ENCODE measurements at places on chromosomes 4 and X.

DNA sequence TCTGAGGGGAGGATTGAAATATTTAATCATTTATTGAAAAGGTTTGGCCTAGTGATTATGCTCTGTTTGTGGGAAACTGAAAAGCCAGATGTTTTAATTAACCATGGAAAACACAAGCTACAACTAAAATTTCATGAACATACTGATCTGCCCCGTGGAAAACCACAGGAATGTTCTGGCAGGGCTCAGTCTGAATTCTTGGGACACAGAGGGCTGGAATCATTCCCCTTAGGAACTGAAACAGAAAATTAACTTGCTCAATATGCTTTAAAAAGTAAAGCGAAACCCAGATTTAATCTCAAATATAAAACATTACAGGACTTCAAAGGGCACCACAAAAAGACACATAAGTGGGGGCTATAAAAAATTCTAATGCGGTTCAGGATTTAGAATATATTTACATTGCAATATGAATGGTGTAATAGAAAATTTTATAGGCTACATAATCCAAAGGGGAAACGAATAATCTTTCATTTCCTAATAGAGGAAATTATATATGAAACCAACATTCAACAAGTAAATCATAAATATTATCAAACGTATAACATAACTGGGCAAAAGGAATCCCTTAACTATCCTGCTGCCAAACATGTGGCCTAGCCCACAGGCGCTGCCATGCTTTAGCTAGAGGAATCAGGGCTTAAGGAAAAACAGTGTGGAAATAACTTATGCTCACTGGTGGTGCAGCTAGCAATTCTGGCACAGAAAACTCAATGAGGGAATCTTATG is 70.9 kb downstream of the APBB2 start:
- no peak for DNase-seq

GRCh38 chrX:155334486-155335336 is at the start of gene CLIC2:
CLIC2 (minus strand) TSS chrX:155334614; CDS start chrX:155334427, 187 bp downstream.
- no peak for DNase-seq

DNA sequence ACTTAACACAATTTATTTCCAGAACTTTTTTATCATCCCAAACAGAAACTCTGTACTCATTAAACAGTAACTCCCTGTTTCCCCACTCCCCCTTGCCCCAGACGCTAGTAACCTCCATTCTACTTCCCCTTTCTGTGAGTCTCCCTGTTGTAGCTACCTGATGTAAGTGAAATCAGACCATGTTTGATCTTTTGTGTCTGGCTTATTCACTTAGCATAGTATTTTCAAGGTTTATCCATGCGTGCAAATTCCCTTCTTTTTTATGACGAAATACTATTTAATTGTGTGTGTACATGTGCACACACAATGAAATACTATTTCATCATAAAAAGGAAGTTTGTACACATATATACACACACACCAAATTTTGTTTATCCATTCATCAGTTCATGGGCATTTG is 5.2 kb downstream of the PKD2 start:
- DNase-seq = no peak

DNA sequence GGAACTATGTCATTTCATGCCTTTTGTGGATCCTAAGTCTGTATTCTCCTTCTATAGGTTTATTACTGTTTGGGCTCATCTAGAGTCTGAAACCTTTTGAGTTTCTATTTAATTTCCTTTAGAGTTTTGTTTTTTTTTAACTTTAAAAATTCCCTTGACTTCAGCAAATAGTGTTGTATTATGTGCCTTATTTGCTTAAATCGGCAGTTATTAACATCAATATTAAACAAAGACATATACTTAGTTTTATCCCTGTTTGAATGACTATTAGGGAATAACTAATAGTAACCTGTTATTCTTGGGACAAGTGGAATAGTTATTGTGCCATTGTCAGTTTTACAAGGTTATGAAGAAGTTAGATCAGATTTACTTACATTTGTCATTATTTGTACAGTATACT is 112.8 kb upstream of the NUDT6 start:
- no peak for DNase-seq

DNA sequence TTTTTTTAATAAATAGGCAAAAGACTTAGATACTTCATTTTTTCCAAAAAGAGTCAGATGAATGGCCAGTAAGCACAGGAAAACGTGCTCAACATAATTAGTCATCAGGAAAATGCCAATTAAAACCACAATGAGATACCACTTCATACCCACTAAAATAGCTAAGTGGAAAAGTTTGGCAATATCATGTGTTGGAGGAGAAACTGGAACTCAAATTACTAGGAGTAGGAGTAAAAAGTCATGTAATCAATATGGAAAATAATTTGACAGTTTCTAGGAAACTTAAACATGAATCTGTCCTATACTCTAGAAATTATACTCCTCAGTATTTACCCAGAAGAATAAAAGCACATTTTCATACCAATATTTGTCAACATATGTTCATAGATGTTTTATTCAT is 449.8 kb downstream of the INPP4B start:
- DNase-seq = no peak

DNA sequence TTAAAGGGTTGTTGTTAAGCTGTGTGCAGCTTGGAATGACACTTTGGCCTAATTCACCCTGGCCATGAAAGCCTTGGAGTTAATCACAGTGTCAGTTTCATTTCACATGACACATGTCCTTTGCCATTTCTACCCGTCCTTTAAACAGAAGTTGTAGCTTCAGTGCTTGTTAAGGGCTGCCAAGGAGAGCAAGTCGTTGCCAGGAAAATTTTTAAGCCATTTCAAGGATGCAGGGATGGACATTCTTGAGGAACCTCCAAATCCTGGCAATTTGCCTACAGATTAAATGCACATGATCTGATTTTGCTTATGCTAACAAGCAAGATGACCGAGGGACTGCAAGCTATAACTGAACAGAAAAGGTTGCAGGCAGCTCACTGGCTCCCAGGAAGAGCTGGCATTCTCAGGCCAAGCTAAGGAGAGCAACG is 40.5 kb downstream of the SETD7 start:
- DNase-seq = no peak

- DNase-seq = no peak
Measured at GRCh38 chr4:127870688-127871087, 10.0 kb upstream of the PLK4 start.

DNA sequence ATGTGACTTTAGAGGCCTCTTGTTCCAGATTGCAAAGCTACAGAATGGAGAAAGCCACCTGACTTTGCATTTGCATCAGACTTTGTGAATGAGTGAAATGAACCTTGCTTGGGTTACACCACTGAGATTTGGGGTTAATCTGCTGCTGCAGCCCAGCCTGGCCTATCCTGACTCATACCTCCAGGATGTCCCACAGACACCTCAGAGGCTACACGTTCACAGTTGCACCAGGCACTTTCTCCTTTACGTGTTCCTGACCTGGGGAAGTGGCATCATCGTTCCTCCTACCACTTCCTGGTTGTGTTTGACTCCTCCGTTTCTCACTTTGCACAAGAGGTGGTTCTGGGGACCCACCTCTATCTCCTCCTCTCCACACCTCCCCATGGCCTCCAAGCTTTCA is 9.2 kb upstream of the SORCS2 start:
- no peak for DNase-seq

- DNase-seq = no peak
Measured at GRCh38 chr4:108043526-108043925, 53.8 kb downstream of the HADH start.

- no peak for DNase-seq
Measured at GRCh38 chr4:186831574-186831973, 107.9 kb upstream of the FAT1 start.

DNA sequence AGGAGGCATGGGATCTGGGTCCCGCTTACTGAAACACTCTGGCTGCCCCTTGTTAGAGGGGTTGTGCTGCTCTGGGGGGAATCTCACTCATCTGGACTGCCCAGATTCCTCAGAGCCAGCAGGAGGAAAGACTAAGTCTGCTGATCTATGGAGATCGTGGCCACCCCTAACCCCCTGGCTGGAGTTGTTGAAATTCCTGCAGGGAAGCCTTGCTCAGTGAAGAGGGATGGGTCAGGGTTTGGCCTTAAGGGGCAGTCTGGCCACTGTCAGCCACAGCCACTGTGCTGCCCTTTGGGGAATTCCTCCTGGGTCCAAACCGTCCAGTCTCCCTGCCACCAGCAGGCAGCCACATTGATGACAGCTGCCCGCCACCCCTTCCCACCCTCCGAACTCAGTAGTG is 362.0 kb upstream of the AMOT start:
- no peak for DNase-seq

GRCh38 chr4:98996056-98996764 is 689 bp downstream of the METAP1 start:
- DNase-seq = no peak

DNA sequence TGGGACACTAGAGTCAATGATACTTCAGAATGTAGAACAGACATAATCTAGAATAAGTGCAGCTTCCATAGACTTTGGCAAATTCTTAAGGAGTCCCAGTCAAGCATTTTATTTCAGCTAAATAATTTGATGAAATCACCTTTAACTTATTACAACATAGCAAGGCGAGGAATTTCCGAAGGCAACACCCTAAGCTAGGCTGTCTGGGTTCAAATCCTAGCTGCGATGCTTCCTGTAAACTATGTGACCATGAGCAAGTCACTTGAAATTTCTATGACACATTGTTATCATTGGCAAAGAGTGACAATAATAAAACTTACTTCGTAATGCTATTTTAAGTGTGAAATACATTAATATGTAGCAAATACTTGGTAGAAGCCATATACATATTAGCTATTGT is 679.1 kb downstream of the DMD start:
- DNase-seq = no peak

DNA sequence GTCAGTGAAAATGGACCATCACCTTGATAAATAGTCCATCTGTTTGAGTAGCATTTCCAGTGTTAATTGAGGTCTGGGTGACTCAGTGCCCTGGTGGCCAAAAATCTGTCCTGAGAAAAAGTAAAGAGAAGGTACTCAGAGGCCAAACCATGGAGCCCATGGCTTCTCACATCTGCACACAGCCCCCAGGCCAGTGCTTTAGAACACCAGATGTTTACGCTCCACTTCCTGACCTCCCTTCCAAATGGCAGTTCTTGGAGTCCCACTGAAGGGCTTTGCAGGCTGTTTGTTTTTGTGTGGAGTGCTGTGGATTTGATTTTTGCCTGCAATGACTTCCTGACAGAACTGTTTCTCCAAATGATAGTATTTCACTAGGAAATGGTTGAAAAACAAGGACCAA is 60.2 kb upstream of the GPC4 start:
- DNase-seq = no peak

- DNase-seq = no peak
Measured at GRCh38 chr4:90240333-90240732, 113.1 kb downstream of the CCSER1 start.

DNA sequence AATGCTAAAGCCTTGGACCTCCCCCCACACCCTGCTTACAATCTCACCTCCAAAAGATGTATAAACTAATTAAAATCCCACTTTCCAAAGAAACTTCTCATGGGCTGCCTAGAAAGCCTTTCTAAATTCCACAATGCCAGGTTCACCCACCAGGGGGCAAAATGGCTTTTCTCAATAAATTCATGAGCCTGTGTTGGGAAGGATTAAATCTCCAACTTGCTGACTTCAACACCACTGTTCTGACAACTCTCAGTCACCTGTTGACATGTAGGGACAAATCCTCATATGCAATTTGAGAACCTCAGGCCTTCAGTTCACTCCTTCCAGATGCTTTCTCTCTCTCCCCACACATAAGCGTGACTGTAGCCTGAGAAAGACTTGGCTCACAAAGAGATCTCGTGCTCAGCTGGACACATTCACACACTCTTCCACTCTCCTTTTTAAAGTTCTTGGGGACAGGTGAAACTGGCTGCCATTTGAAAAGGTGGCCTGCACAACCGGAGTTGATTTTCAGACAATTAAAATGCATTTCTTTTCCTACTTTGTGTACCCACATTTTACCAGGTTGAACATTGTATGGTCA is 88.6 kb upstream of the PRPS2 start:
- no peak for DNase-seq

GRCh38 chr4:146590801-146591200 is 47.9 kb upstream of the POU4F2 start:
- DNase-seq = no peak

- DNase-seq = no peak
Measured at GRCh38 chrX:68867458-68868112, 38.8 kb downstream of the EFNB1 start.

DNA sequence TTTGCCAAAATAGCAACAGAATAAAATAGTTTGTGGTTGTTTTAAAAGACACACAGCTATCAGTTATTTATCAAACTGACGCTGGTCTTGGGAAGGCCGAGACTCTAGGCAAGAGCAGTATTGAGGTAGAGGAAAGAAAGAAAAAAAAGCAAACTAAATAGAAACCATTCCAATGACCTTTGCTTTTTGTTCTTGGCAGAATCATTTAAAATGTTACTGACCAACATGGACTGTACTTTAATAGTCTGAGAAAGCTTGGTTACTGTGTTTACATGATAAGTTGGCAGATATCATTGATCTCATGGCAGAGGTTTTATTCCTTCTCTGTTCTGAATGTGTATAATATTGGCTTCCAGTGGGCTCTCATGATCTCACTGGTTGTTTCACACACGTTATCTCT is 11.9 kb downstream of the CWH43 start:
- DNase-seq = no peak

DNA sequence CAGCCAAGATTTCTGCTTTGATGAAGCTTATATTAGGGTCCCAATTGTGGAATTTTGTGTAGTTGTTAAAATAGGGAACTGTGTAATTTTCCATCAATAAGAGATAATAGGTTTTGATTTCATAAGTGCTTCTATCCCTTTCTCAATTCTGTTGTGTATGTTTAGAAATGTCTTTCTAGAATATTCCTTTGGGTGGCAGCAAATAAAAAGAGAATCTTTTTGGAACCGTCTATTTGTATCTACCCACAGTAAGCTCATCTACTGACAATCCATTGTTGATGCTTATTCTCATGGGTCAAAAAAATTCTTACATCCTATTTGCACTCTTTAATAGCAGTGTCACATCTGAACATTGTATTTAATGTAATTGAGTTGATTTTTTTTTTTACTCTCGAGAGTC is 61.7 kb downstream of the TMA16 start:
- no peak for DNase-seq

GRCh38 chr4:148214529-148215166 is 227.6 kb downstream of the NR3C2 start:
- no peak for DNase-seq

GRCh38 chr4:182716192-182716591 is 201.0 kb downstream of the DCTD start:
- no peak for DNase-seq

DNA sequence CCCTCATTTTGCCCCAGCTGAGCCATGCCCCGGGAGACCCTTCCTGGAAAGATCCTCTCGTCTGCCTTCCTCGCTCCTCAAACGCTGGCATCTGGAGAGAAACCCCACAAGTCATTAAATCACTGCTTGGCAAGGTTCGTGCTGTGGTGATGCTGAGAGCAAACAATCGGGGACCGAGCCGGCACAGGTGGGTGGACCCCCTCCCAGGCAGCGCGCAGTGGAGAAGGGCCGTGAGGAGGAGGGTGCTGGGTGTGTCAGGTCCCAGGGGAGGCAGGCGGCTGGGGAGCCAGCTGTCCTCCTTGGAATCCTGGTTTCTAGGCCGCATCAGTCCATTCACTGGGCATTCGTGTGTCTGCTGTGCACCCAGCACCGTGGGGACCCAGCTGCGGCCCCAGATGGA is 64.9 kb upstream of the PSAPL1 start:
- DNase-seq = no peak

GRCh38 chr4:81605271-81605670 is 133.6 kb upstream of the RASGEF1B start:
- DNase-seq = no peak

- no peak for DNase-seq
Measured at GRCh38 chr4:120536884-120537283, 385.6 kb downstream of the PRDM5 start.

- DNase-seq = no peak
Measured at GRCh38 chr4:8451440-8452182, 11.0 kb downstream of the TRMT44 start.

- no peak for DNase-seq
Measured at GRCh38 chr4:73998040-73999011, at the start of gene CXCL5. CXCL5 (minus strand) TSS chr4:73998677; CDS start chr4:73998581, 96 bp downstream.

Data from stimulated activated CD8-positive, alpha-beta memory T cell treated with anti-CD3 and anti-CD28 coated beads, Interleukin-7, amount 100 ng/mL, for 48 hours (primary cell).